NB4 (cell line): ENCODE measurements at places on chromosomes 12 and 14.

DNA sequence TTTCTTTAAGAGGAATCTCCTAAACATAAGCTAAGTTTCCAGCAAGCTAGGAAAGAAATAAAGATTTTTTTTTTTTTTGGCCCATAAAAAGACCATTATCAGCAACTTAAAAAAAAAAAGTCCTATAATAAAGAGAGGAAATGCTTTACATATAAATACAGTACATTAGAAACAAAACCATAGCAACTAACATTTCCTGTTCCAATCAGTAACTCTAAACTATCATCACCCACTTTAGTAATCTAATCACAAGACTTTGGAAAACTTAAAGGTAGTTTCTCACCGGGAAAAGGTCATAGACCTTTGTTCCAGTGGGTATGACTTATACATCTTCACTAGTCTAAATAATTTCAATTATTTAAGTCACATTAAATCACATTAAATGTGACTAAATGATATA, 11.1 kb downstream of the SPTSSA start:
- DNase-seq = no peak

GRCh38 chr12:108638141-108638827, 4.6 kb upstream of the SELPLG start:
- peak; percentile 82 for DNase-seq

DNA sequence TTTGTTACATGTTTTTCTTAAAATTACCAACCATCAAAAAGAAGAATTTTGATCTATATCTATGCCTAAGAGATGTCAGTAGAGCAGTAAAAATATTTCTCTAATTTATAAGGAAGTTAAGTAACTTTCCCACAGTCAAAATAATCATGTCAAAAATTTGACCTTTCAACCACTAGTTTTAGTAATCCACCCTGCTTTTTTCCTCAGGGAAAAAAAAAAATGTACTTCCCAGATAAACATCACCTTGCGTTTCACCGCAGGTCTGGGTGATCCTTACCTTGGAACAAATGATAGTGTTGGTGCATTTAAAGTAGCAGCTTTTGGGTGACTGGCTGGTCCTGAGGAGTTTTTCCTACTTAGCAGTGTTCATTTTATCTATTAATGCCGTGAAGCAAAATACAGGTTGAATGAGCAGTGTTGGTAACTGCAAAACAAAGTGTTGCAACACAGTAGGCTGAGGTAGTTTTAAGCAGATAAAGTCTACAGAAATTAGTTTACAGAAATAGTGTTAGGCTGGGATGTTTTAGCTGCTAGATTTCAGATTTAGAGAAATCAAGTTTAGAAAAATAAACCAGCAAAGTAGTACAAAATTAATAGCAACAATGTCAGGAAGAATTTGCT, 137.2 kb upstream of the DNM1L start:
- peak; percentile 43 for DNase-seq

- no peak for DNase-seq
These were observed 21.0 kb downstream of the PIGH start for GRCh38 chr14:67579040-67579439.

DNA sequence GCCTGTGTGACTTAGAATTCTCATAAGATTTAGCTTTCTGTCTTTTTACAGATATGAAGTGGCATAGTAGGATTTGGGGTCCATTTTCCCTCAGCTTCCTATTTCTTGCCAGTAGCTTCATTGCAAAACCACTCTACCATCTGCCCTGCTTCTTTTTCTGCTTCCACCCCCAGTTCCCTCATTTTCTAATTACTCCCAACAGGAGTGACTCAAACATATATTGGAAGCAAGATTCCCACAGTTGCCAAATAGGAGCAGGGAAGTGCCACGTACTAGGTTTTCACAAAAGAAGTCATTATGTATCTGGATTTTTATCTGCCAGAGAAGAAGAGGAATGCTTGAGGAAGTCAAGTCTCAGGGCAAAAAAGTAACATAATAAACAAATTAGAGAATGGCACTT, 64.1 kb downstream of the ANO4 start:
- DNase-seq = no peak

DNA sequence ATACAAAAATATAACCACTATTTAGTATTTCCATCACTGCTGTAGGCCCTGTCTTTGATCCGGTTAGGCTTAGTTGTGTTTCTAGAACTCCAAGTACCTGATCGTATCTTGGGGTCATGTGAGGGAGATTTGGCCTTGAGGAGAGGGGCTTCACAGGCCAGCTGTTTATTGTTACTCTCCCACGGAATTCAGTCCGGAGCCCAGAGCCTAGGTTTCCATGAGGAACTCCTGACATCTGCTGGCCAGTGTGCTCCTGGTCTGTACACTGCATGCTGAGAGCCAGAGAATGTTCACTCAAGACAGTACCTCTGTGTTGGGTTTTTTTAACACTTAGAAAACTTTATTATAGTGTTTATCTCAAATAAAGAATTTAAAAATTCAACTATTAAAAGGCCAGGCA, 341.0 kb upstream of the TMEM132C start:
- DNase-seq = no peak

DNA sequence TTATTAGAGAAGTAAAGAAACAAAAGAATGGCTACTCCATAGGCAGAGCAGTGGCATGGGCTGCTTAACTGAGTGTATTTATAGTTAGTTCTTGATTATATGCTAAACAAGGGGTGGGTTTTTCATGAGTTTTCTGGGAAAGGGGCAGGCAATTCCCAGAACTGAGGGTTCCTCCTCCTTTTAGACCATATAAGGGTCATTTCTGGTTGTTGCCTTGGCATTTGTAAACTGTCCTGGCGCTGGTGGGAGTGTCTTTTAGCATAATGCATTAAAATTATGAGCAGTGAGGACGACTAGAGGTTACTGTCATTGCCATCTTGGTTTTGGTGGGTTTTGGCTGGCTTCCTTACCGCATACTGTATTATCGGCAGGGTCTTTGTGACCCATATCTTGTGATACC, 40.1 kb downstream of the CCDC60 start:
- no peak for DNase-seq

- no peak for DNase-seq
These were observed 1372.1 kb upstream of the SEL1L start for GRCh38 chr14:82905762-82906161.

DNA sequence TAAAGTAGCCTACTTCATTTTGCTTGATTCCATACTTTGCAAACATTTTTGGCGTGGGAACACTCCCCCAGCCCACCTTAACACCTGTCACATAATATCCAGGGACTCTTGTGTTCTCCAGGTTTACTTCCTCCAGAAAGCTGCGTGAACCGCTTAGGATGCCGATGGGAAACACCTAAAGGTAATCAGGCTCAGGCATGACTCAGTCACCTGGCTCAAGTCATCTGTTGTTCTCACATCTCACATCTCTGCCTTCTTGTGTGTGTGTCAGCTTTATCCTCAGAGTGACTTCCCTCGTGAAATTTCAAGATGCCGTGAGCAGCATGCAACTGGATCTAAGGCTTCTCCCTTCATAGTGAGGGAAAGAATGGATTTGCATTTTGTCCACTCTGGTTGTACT, 48.1 kb upstream of the DUSP6 start:
- DNase-seq = no peak

DNA sequence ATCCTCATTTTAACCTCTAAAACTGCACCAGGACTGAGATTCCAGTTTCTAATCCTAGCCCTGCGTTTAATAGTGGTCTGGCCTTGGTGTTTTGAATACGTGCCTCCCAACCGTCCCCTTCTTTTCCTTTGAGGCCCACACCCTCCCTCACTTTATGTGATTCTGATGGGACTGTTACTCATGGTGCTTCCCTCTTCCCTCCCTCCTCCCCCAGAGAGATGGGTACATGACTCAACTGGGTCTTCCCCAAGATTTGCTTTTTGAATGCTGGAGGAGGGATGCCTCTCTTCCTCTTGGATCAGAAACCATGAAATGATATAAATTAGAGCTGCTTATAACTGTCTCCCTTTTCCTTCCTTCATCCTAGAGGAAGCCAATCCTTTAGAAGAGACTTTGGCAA, 8.2 kb upstream of the PPP2R5E start:
- no peak for DNase-seq

DNA sequence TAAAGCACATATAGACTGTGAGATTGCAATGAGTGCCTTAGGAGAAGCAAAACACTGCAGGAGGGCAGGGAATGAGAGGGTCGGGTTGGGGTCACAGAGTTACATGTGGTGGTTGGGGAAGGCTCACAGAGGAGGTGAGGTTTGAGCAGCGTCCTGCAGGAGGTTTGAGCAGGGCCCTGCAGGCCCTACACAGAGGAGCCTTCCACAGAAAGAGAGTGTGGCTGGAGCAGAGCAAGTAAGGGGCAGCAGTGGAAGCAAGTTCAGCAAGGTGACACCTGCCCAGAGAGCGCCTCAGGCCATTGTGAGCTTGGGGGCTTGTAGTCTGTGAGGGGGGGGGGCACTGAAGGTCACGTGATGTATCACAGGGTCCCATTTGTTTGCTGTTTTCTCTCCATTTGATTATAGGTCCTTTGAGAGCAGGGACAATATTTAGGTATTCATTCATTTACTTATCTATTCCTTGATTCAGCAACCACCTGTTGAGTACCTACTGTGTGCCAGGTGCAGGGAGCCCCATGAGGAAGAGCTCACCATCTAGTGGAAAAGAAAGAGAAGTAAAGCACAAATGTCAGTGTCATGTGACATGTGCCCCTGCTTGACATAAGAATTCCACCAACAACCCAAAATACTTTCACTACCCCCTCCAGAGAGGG, 56.6 kb downstream of the GALNT16 start:
- DNase-seq = no peak

DNA sequence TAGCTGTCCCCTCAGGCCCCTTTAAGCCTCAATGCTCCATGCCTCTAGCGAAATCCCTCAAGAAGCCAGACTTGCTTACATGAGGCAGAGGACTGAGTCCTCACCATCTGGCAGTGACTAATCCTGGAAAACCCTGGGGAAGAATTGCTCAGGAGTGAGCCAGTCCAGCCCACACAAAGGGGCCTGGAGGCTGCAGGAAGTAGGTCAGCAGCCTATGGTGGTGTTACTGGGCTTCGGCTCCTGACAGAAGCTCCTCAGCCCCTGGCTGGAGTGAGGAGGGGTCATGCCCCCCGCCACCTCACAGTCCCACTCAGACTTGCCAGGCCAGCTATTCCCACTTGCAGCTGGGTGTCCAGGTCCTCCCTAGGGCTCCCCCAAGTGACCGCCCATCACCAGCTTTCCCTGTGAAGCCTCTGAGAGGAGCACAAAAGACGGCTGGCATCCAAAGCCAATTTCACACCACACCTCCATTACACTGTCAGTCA, 250.5 kb downstream of the DPF3 start:
- no peak for DNase-seq

- DNase-seq = no peak
These were observed 77.5 kb downstream of the COX16 start for GRCh38 chr14:70281939-70282338.

GRCh38 chr14:23396126-23396525, 11.9 kb downstream of the MYH6 start:
- no peak for DNase-seq

DNA sequence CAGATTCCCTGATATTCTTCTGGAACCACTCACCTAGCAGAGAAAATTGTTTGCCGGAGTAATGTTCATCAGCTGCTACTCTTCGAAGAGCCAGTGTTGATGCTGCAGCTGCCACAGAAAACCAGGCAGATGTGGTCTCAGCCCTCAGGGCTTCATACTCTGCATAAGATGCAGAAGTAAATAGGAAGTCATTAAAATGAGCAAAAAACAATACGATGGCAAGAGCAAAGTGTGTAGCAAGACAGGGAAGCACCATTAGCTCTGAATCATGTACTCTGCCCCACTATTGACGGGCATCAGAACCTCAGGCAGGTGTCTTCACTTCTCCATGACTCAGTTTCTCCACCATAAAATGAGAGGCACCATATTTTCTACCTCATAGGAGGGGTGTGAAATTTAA, 991.6 kb upstream of the TMEM132C start:
- DNase-seq = no peak

DNA sequence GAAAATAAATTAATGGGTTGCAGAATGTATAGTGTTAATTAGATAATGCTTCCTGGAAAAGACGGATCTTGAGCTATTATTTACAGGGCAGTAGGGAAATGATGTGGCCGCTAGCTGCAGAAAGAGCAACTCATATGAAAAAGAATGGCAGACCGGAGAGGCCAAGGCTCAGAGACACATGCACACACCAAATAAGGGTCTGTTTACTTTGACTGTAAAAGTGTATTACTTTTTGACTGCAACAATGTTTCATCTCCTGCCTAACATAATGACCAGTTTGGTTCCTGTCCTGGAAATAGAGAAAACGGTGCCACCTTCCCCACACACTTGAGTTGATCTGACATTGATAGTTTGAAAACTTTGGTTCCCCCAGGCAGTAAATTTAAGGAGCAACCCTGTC, 290.9 kb downstream of the CACNA1C start:
- DNase-seq = no peak

DNA sequence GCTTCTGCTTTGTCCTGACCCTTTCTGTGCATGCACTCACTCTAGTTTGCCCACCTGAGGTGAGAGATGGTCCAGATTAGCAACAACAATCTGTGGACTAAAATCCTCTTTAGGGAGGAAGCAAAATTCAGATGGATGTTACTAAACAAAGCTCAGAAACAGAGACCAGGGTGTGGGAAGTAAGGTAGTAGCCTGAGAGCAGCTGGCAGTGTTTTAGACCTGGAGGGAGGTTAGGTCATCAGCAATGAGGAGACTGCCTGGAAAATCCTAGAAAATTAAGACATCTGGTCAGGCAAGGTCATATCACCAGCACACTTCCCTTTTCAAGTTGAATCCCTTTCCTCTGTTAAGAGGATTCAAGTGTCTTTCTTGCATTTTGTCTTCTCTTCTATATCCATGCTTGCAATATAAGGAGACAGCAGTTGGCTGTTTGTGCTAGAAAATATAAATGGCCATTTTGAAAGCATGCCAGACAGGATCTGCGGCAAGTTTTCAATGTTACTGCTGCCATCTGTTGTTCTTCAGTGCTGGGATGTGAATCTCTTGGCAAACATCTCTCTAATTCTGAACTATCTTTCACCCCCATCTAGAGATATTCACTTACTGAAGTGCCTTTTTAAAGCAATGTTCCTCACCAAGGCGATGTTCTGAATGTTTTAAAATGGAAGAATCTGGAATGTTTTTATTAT, 266.4 kb downstream of the NAV3 start:
- no peak for DNase-seq
